ENCODE measurements at places on chromosomes 2 and 18.
A peak's percentile ranks its signal among the peaks of the same experiment; 100 is the strongest.

GRCh38 chr2:43105586-43106558, 120.5 kb downstream of the ZFP36L2 start:
- DNase-seq = peak; percentile 56

GRCh38 chr18:40108596-40108995, 1846.4 kb upstream of the PIK3C3 start:
- no peak for DNase-seq

- no peak for DNase-seq
Observed at GRCh38 chr2:224271617-224272236, 130.2 kb downstream of the FAM124B start.

- DNase-seq = no peak
Observed at GRCh38 chr2:112075490-112076260, 20.6 kb downstream of the TMEM87B start.

GRCh38 chr2:145740302-145740701, 1220.4 kb upstream of the ZEB2 start:
- no peak for DNase-seq

DNA sequence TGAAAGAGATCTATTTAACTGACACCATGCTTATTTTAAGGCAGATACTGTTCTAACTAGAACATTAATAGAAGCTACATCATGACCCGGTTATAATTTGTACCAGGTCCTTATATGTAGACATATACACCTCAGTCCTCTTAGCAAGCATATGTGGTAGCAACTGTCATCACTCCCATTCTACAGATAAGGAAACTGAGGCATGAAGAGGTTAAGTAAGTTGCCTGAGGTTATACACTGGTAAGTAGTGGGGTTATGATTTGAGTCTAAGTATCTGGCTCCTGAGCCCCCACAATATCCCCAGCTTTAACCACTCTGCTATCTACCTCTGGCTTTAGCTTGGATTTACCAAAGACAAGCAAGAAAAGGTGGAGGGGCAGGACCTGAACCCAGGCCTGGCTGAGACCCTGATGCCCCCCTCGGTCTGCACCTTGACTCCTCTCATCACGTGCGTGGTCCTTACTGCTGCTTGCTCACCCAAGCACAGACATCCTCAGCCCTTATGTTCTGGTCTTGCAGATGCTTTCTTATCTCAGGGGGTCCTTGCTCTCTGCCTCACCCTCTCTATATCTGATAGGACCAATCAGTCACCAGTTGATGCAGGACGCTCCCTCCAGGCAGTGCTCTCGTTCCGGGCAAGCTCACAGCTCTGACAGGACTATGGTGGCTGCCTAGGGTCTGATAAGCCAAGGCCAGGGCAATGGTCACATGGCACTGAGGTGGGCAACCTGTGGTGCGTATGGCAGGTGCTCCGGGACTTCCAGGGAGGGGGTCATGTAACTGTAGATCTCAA, 4.0 kb downstream of the DYSF start:
- DNase-seq = no peak

- DNase-seq = no peak
Observed at GRCh38 chr2:119149611-119150010, 8.9 kb downstream of the C1QL2 start.

DNA sequence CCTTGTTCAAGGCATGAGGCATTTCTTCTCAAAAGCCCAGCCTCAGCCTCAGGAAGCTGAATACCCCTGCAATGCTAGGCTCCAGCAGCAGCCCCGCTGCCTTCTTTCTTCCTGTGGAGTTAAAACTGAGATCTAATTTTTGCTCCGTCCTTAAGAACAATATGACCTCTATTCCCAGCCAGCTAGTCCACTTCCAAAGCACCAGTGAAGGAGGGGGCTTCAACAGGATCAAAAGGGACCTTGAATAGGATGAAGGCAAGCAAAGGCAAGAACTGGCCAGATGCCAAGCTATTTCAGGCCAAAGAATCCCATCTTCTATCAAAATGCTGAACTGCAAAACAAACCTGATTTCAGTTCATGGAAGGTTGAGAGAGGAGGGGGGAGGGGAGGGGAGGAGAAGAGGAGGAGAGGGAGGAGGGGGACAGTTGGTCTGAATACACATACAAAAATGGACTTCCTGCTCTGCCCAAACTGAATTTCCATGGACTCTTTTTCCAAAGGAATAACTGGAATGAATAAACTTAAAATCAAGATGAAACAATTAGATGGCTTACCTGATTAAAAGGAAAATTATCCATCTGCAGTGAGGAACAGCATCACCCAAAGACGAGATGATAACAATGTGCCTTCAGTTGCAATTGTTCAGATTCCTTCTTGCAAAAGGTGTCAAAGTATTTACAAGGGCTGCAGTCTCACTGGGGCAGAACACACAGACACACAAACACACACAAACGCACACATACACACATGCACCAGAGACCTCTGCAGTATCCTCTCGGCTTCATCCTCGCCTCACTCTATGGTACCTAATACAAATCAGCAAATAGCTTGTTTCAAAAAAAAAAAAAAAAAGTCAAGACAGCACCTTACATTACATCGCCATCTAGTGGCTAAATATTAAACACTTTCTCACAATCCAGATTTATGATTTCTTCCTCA, at the start of gene SCN1A:
Gene SCN1A (minus strand): TSS at position 804 of the 939 bp plus-strand sequence. CDS start 54,399 bp downstream, outside the sequence.
- no peak for DNase-seq

GRCh38 chr18:42261731-42262130, 306.7 kb downstream of the PIK3C3 start:
- no peak for DNase-seq

All from CD4-positive, alpha-beta T cell treated with Interleukin-15 for 1 hour (primary cell).